ENCODE measurements at places on chromosomes 6 and 20.
A peak's percentile ranks its signal among the peaks of the same experiment; 100 is the strongest.

- DNase-seq: no peak
Observed at GRCh38 chr6:44084231-44085014, 42.8 kb downstream of the MRPL14 start.

- DNase-seq: no peak
Observed at GRCh38 chr6:88342336-88342735, 176.2 kb upstream of the CNR1 start.

DNA sequence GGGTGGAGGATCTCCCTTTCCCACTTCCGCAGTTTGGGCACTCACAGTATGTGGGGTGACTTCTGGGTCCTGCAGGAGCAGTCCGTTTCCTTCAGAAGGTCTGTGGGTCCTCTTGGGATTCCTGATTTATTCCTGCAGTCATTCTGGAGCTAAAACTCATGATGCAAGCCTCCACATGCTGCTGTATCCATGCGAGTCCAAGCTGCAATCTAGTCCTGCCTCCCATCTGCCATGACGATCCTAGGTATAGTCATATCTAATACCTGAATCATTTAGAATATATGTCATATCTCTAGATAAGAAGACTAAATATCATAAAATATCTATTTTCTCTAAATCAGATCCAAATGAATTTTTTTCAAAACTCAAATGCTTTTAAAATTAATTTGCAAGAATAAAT, 103.4 kb upstream of the AHI1 start:
- DNase-seq: no peak

- DNase-seq: no peak
Observed at GRCh38 chr6:27761391-27761790, 150.8 kb downstream of the OR2B2 start.

- DNase-seq: no peak
Observed at GRCh38 chr6:15312500-15312899, 66.6 kb downstream of the JARID2 start.

- DNase-seq: no peak
Observed at GRCh38 chr6:161649068-161649467, 375.2 kb upstream of the AGPAT4 start.

GRCh38 chr6:92879526-92879925, 539.8 kb downstream of the EPHA7 start:
- no peak for DNase-seq

GRCh38 chr6:41796474-41796873, 9.0 kb downstream of the TOMM6 start:
- no peak for DNase-seq

GRCh38 chr20:62675156-62675876, 33.0 kb downstream of the SLCO4A1 start:
- no peak for DNase-seq

DNA sequence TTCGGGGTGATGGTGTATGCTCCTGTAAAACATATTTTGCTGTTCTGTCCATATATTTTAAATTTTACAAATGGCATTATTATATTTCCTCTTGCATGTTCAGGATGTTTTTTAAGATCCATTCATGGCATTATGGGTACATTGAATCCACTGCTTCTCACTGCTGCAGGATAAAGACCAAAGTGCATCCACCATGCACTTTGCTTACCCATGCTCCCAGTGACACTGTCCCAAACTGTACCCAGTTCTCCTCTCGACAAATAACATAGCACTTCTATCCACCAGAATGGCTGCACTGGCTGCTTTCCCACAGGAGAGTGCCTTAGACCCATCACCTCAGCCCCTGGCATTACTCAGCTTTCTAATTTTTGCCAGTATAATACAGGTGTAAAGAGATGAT, 29.7 kb downstream of the MTRES1 start:
- no peak for DNase-seq

- no peak for DNase-seq
Observed at GRCh38 chr6:156563714-156564113, 213.5 kb upstream of the ARID1B start.

GRCh38 chr6:139538366-139538765, 163.9 kb upstream of the CITED2 start:
- no peak for DNase-seq

- DNase-seq: no peak
Observed at GRCh38 chr20:34708621-34709043, 4.5 kb downstream of the TP53INP2 start.

DNA sequence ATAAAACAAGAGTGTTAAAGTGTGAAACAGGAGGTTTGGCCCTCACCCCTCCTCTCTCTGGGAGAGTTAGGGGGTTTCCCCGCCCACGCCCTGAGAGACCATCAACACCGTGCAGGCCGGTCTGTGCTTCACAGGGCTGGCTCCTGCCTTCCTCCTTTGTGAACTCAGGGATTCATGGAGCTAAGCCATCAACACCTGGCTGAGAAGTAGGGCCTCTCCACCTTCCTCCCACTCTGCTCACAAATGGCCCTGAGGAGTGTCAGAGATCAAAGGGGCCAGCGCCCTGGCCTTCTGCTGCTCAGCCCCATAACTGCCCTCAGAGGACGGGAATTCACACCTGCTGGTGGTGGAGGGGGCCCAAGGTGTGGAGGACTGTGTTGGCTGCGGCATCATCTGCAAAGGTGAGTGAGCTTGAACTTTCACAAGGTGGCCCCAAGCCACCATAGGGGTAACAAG, 88.6 kb downstream of the PSMB1 start:
- DNase-seq: no peak

- no peak for DNase-seq
Observed at GRCh38 chr20:41534842-41535241, 83.3 kb downstream of the CHD6 start.

GRCh38 chr20:46977909-46978588, 83.4 kb downstream of the EYA2 start:
- DNase-seq: peak; percentile 63

DNA sequence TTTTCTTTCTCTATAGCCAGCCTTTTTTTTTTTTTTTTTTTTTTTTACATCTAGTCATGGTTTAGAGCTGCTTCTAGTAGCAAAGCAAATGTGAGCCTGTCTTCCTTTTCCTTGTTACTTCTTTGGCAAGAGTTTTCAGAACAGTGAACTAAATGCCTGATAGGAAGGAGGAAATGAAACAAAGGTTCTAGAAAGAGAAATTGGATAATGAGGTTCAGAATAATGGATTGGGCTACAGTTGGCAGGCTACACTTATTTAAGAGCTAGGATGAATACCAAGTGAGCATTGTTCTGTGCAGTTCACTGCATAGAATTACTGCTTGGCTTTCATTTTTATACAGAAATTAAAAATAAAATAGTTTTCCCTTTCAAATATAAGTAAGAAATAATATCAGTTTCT, 78.6 kb downstream of the HIVEP1 start:
- no peak for DNase-seq

- DNase-seq: no peak
Observed at GRCh38 chr20:237489-237888, 10.4 kb downstream of the DEFB129 start.

DNA sequence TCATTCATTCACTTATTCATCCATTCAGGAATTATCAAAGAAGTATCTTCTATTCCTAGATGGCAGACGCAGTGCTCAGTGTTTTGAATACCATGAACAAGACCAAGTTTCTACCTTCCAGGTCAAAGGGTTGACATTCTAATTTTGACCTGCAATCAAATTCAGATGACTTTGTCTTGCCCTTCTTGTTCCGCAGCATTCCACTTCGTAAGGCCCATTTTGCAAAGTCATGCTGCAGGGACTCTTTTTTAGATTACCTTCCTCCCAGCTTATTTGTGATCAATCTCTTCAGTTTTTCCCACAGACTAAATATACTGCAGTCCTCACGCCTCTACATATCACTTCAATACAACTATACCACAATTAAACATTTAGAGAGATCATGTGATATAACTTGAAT, 7.1 kb upstream of the TAAR1 start:
- DNase-seq: no peak

DNA sequence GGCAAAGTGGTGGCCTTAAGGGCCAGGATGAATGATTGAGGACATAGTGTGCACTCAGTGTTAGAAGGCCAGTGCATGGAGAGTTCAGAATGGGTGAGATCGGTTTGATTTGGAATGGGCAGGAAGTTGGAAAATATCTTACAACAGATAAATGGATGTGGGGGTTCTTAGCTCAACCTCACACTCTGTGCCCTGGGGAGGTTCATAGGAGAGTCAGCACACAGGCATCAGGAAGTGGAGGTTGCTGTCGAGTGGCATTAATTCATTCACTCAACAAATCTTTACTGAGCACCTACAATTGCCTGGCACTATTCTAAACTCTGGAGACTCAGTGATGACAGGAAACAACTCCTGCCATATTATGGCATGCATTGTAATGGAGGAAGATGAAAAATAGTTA, 313.7 kb upstream of the SUPT3H start:
- DNase-seq: no peak

DNA sequence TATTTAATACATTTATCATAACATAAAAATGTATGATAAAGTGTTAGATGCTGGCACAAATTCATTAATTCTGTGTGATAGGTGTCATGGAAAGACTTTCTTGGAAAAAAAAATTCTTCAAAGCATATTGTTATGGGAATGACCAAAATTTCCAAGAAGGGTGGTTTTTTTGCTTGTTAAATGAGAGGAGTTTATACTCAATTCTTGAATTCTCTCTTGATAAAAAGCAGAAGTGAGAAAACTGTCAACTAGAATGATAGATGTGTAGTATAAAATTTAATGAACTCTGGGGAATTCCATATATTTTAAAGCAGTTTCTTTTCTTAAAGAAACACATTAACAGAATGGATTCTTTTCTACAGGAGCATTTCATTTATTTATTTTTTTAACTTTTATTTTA, 62.0 kb upstream of the SNAP91 start:
- DNase-seq: no peak

- no peak for DNase-seq
Observed at GRCh38 chr6:44078827-44079671, 48.2 kb downstream of the MRPL14 start.

- no peak for DNase-seq
Observed at GRCh38 chr6:111688331-111688730, 82.7 kb upstream of the TRAF3IP2 start.

All from RWPE2 (cell line).